ENCODE measurements at places on chromosomes 13 and 19.
A peak's percentile ranks its signal among the peaks of the same experiment; 100 is the strongest.

GRCh38 chr19:22604571-22605274, 29.4 kb upstream of the ZNF492 start:
- no peak for DNase-seq

GRCh38 chr13:94261163-94261562, 218.3 kb downstream of the DCT start:
- no peak for DNase-seq

GRCh38 chr13:114059946-114060860, 72.2 kb downstream of the RASA3 start:
- DNase-seq = no peak

GRCh38 chr19:48325265-48325910, at the start of gene EMP3:
Gene EMP3 (plus strand): TSS chr19:48325552. CDS start chr19:48326845, 1,293 bp downstream.
- peak; percentile 73 for DNase-seq

DNA sequence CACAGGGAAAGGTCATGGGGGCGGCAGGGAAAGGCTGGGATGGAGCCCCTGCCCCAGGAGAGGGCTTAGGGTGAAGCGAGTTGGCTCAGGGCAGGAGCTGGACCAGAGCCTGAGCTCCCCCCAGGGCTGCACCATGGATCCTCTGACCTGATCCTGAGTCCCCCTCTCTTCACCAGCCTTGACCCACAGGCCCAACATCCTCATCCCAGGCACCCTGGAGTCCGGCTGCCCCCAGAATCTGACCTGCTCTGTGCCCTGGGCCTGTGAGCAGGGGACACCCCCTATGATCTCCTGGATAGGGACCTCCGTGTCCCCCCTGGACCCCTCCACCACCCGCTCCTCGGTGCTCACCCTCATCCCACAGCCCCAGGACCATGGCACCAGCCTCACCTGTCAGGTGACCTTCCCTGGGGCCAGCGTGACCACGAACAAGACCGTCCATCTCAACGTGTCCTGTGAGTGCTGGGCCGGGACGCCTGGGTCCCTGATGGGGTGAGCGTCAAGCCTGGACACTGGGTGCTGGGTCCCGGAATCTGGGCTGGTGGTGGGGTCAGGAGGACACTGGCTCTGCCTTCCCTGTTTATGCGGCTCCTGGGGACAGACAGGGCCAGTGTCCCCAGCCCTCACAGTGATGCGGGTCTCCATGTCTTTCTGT, 842 bp downstream of the SIGLEC9 start:
- no peak for DNase-seq

GRCh38 chr13:27211771-27212364, 39.5 kb upstream of the RPL21 start:
- no peak for DNase-seq

DNA sequence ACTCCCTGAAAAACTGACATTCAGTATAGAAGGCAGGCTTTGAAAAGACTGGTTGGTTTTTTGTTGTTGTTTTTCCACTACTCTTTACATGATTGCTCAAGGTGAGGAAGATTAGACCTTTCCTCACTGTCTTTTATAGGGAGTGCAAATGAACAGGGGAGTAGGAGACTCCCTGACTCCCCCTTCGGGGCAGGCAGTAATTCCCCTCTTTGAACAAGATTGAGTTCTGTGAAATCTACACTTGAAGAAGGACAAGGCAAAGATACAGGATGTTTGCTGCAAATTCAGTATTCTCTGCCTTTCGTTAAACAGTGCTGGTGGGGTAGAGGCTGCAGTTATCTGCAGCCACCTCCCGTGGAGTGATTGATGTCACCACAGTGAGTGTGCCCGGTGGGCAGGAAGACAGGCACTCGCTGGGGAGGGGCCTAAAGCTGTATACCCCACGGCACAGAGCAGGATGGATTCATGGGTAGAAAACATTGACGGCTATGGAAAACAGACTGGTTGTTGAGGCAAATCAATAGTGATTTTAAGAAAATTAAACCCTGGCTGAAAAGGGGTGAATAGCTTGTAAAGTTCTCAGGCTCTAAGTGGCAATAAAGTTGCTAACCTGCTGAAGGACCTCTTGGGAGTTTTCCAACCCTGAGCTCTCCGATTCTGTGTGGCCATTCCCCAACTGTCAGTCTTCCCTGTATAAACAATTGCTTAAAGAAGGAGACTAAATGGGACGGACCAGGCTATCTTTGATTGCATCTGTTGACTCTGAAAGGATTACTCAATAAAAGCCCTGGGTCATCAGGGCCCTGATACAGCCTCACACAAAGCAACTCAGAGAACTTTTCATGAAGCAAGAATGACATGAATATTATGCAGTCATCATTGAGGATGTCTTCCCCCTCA, 308.3 kb downstream of the TBC1D4 start:
- no peak for DNase-seq

DNA sequence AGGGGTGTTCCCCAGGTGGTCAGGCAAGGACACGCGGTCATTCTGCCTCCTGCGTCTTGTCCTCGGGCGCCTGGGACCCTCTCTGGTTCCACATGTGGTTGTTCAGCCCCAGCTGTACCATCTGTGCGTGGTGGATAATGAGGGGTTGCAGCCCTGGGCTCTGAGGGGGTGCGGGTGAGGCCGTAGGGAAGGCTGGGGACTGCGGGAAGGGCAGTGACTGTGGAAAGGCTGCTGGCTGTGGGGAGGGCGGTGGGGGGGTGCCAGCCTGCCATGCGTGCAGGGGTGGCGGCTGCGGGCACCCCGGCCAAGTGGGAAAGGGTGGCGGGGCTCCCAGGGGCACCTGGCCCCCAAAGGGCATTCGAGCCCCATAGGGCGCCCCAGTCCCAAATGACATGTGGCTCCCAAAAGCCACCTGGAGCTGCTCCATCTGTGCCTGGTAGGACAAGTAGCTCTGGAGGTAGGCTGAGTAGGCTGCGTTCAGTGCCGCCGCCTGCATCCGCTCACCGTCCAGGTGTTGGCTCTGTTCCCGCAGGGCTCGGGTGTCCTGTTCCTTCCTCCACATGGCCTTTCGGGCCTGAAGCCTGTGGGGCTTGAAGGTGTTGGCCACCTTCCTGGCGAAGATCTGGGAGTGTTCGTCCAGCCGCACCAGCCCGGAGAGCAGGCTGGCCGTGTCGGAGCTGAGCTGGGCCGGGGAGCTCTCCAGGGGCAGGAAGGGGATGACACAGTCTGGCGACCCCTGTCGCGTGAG, 15.1 kb downstream of the TICAM1 start:
- no peak for DNase-seq

- DNase-seq = no peak
Observed at GRCh38 chr13:73901324-73902068, 232.7 kb downstream of the KLF12 start.

GRCh38 chr13:112735791-112736190, 46.0 kb downstream of the ATP11A start:
- no peak for DNase-seq

DNA sequence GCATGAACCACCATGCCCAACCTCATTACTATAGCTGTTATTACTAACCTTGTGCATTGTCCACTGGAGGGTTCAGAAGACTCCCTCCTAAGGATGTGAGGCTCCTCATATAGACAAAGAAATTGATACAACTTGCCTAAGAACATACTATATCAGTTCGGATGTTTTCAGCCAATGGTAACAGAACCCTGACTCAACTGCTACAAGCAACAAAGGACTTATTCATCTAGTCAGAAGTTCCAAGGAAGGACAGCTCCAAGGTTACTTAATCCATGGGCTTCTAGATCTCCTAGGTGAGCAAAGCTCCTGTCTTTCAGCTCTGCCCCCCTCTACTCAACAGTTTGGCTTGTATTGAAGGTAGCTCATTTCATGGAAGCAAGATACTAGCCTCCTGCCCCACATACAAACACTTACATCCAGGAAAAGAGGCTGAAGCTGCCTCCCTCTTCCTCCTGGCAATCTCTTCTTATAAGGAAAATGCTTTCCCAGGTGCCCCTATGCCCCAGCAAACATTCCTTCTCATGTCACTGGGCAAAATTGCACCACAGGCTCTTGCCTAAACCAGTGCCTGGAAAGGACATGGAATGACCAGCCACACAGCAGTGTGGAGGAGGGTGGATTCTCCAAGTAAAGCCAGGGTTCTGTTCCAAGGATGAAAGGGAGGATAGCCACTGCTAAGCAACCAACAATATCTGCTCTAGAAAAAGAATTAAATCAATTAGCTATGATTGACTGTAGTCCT, 497.8 kb downstream of the FOXO1 start:
- no peak for DNase-seq

DNA sequence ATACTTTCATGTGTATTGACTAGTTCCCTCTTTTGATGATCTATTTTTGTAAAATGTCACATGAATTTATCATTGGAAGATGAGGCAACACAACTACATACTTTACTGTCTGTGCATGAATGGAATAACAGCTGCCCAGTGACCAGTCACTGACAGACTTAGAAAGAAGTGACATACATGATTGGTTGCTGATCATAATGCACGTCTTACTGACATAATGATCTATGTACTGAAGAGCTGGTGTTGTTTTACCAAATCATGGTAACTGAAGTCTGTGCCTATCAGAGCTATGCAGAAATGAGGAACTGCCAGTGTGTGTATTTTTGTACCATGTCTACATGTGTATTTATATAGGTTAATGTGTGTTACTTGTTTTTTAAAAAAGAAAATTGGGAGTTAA, 26.5 kb downstream of the GPR18 start:
- no peak for DNase-seq

GRCh38 chr19:39385629-39386411, 5.1 kb downstream of the PAF1 start:
- DNase-seq = no peak

DNA sequence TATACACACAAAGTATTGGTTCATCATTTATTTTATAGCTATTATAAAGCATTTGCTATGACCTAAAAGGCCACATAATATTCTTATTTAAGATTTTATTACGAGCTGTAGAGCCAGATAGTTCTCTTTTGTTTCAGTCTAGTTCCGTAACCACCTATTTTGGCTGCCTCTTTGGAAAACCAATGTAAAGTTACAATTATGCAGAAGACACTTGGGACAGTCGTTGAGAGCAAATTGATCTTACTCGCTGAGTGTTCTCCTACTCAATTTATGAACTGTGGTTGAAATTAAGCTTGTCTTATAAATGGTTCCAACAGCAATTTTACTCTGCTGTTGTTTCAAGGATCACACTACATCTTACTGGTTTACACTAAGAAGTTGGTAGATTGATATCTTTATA, 122.3 kb downstream of the SLC7A1 start:
- DNase-seq = no peak

GRCh38 chr13:43911278-43911677, 31.6 kb downstream of the LACC1 start:
- DNase-seq = no peak

- no peak for DNase-seq
Observed at GRCh38 chr19:42357290-42357689, 31.9 kb downstream of the MEGF8 start.

- DNase-seq = no peak
Observed at GRCh38 chr13:50951366-50951765, 41.8 kb downstream of the RNASEH2B start.

- peak; percentile 97 for DNase-seq
Observed at GRCh38 chr19:48624067-48624594, 4.8 kb downstream of the SPHK2 start.

GRCh38 chr19:13018035-13018914, 23.0 kb downstream of the NFIX start:
- DNase-seq = no peak

- no peak for DNase-seq
Observed at GRCh38 chr13:24006520-24007248, 109.4 kb upstream of the C1QTNF9B start.

- no peak for DNase-seq
Observed at GRCh38 chr13:26813321-26813979, 52.9 kb upstream of the GPR12 start.

DNA sequence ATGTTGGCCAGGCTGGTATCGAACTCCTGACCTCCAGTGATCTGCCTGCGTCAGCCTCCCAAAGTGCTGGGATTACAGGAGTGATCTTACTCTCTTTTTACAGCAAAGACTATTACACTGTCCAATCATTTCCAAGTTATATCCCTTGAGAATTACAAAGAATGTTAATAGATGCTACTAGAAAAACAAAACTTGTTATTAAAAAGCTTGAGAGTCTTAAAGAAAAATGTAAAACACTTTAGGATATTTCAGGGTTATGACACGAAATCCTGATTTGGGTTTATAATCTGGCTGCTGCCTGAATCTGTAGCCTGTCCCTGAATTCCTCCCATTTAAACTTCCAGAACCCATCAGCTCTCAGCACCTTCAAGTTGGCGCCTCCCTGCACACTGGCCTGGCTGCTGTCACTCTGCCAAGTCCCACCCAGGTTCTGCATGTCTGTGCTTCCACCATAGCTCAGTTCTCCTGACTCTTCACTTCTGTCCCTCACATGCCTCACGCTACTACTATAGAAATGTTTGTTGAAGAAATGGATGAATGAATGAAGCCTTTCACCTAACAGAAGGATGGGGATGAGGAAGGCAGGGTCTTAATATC, 55.8 kb upstream of the RFXAP start:
- no peak for DNase-seq

- peak; percentile 87 for DNase-seq
Observed at GRCh38 chr19:8252922-8253589, 43.9 kb downstream of the CERS4 start.

Measured in liver (tissue), 10 donors.